ENCODE measurements at places on chromosomes 3 and 15.

GRCh38 chr3:146598535-146598934 is 6.6 kb downstream of the PLSCR5 start:
- DNase-seq: no peak

- no peak for DNase-seq
Measured at GRCh38 chr15:74573987-74574386, 33.0 kb downstream of the ARID3B start.

DNA sequence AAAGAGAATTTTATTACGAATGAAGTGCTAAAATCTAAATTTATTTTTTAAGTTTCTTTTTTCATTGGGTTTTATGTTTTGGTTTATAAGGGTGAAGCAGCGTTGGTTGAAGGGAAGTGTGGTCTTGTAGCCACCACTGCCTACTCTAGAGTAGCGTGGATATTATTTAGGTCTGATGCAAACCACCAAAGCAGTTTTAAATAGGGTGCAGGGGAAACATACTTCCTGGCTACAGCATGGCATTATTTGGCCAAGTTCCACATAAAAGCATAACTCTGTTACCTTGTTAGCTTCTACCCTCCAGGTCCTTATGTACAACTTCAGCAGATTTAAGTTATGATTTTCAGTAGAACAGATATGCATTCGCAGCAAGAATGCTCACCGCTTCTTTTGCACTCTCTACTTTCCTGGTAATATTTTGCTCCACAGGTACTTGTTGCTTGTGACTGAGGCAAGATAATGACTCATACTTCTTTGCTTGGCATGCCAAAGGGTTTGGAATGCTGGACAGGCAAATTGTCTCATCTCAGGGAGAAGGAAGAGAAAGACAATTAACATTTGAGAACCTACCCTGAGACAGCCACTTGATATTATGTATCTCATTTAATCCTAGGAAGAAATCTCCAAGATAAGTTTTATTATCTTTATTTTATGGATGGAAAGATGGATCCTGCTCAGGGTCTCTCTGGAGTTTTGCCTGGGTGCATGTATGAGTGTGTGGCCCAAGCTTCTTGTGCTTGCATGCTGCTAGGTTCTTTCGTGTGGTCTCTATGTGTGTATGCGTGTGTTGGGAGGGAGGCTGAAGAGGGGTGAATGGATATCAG is 5.4 kb downstream of the TGFBR2 start:
- DNase-seq: no peak

DNA sequence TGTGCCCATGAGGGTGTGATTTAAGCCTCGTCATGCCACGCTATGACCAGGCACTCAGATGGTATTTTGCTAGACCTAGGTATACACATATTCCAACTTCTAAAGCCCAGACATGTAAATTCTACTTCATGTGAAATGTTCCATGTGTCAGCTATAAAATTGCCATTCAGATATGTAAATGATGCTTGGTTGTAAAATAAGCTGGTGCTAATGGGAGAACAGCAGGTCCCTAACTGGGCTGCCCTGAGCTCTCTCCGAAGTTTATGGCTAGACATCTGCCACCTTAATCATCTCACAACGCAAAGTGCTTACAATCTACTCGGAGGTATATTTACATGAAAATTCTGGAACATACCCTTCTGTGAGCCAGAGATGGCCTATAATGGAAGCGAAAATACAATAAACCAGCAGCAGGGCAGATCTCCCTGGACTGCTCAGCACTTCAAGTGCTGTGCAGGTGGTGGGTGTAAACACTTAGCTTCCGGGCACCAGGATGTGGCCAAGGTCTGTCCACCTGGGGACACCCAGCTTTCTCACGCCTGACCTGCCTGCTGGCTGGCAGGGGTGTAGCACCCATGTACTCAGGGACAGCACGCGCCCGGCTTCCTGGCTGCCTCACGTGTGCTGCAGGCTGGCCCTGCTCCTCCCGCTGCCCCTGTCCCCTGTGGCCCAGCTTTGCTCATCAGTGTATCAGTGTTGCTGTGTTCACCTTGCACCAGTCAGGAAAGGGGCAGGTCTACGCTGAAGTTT is 82.0 kb downstream of the CHDH start:
- DNase-seq: no peak

GRCh38 chr15:88630141-88630721 is 8.6 kb upstream of the ISG20 start:
- peak; percentile 34 for DNase-seq

DNA sequence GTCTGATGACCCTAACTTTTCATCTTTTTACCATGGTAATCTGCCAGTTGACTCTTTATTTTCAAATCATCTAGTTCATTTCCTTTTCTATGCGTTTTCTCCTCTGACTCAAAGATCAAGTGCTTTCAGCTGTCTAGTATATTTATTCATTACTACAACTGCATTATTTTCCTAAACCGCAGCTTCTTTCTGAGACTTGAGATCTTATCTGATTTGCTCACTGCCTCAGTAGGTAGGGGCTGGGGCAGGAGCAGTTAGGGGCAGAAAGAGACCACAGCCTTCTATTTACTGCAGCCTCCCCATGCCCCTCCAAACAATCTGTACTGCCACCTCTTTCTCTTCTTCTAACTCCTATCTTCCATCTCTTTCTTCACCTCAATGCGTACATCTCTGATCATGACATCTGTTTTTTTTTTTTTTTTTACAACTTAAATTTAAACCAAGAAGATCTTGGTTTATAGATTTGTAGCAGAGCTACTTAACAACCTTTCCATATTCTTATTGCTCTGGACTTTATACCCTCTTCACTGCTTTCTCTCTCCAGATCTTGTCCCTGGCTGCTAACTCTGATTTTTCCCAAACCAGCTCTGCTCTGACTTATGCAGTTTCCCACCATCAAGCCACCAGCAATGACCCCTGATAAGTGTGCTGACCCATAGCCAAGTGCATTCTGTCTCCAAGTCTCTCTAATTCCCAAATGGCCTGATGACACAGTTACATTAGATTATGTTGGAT is 52.2 kb downstream of the MOBP start:
- no peak for DNase-seq

DNA sequence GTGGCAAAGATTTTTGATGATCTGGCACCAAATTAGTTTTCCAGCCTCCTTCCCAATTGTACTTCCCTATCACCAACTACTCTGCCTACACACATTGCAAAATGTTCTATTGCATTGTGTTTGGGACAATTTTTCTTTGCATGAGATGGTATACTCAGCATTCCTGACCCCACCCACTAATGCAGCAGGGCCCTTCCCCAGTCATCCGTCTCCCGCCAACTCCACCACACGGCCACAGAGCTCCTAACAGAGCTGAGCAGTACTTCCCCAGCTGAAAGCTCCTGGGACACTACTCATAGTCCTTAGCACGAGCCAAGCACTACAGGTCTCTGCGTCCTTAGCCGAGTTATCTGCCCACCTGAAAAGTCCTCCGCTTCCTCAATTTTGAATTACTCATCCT is 34.2 kb downstream of the TXNRD3 start:
- no peak for DNase-seq

- DNase-seq: no peak
Measured at GRCh38 chr3:4546346-4547178, 53.4 kb downstream of the ITPR1 start.

- no peak for DNase-seq
Measured at GRCh38 chr3:73538486-73538885, 86.3 kb downstream of the PDZRN3 start.

- DNase-seq: no peak
Measured at GRCh38 chr3:100766069-100766468, 56.8 kb downstream of the TFG start.

- DNase-seq: no peak
Measured at GRCh38 chr15:66629817-66630576, 64.2 kb upstream of the LCTL start.

GRCh38 chr3:120192159-120192558 is 92.9 kb downstream of the GPR156 start:
- DNase-seq: no peak
